ENCODE measurements at places on chromosomes 3 and 15.

DNA sequence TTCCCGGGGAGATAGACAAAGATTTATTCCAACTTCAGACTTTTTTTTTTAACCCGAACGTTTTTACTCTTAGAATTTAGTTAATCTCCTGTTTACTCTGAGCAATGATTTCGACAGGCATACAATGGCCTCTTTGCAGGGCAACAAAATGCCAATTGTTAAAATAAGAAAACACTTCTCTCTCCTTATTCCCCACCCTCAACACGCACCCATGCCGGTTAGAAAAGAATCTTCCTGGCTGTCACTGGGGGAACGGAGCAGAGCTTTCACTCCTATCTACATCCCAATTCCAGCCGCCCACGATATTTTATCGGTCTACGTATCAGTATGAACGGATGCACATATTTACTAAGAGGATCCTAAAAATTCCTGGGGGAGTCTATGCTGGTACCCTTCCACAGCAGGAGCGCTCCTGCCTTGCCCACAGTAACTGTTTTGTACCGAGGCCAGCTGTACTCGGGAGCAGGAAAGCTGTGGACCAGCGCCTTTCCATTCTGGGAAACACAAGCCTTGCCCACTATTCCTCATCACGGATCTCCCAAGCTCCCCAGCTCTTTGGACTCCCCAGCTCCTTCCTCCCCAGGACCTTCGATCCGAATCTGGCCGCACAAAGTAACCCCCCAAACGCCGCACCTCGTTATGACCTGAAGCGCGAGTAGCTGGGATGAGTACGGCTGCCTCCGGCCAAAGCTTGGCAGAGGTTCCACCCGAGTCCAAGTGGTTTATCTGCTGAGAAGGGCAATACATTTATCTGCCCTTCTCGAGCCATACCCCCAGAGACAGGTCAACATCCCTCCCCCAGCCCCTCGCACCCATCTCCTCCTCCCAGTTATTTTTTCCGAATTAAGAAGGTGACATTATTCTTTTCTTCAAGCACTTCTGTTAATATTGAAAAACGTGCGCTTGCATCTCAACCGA is 2.2 kb upstream of the FOXB1 start:
- DNase-seq = no peak

DNA sequence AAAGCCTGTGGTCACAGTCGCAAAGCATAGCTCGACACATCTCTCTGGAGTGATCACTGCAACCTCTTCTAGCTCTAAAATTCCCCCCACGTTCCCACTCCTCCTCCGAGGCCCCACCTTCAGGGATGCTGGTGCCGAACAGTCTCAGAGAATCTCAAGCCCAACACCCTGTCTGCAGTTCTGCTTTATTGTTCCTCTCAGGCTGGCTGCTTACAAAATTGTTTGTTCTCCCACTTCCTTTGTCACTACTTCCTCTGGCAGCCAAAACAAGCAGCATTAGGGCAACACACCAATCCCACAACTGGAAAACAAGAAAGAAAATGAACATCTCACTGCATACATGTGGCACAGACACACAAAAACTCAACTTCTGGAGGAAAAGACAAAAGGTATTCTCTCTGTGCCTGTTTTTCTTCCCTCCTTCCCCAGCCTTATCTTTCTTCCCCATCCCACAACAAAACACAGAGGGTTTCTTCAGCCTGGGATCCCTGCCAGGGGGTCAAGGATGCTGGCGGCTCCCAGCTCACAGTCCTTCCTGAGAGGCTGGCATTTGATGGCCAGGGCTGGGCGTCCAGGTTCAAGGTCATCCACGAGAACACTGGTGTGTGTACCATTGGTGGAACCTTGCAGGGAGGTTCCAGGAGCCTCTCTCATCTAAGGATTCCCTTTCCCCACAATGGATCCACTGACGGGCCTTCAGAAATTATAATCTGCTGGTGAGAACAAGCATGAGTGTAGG is 108.4 kb downstream of the TMCO5A start:
- no peak for DNase-seq

- DNase-seq = no peak
These were observed 103.5 kb downstream of the CD47 start for GRCh38 chr3:107987036-107987939.

GRCh38 chr3:193630005-193630404 is 37.0 kb downstream of the OPA1 start:
- no peak for DNase-seq

DNA sequence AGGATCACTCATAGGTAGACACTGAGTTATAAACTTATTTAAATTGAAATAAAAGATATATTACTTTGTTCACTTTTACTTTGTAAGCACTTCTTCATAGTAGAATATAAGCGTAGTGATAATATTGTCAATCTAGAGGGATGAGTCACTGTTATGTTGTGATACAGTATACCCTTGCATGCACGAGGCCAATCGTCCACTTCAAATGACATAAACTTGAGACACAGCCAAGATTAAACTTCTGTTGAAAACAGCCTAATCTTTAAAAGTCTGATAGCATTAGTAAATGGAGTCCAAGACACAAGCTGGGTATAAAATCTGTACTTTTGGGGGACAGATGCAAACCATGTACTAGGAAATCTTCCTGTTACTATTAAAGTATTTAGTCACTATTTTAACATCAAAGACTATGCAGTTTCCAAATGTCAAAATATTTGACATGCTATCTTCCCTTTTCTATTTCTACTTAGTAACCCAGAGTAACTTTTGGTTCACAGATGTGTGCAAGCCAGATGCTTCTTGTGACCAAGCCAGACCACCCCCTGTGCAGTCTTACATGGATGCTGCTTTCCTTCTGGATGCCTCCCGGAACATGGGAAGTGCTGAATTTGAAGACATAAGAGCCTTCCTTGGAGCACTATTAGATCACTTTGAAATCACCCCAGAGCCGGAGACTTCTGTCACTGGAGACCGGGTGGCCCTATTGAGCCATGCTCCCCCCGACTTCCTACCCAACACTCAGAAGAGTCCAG is 85.3 kb downstream of the PIK3R4 start:
- no peak for DNase-seq

DNA sequence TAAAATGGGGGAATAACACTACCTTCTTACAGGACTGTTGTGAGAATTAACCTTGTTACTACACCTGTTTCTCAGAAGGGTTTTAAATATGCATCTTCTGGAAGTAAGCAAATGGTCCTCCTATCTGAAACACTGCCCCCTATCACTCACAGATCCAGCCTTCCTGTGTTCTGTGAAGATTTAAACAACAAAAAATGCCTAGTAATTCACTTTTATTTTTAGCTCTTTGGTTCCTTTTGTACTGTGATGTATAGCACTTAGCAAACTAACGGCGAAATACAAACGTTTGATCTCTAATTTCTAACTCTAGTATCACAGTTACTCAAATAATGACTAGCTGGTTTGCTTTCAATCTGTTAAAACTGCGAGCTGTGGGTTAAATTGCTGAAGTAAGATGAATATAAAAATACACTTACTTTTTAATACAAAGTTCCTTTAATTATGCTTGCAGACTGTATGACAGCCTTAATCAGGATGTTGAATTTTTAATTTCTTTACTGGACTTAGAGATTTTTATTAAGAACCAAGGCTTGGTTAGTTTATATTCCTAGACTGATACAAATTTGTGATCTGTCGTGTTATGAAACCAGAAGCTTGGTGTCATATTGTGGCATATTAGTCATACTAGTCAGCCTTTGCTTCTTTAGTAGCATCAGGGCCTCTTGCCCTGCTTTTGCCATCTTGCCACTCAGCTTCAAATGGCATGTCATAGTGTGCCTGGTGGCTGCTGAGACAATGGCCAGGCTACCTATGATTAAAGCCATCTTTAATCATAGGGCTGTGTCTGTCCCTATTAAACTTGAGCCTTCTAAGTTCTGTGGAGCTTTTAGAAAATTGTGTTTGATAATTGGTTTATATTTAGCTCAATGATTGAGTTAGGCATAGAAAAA is 9.2 kb downstream of the EIF3J start:
- DNase-seq = no peak

GRCh38 chr15:40409366-40409765 is 3.8 kb downstream of the IVD start:
- DNase-seq = no peak
